Tibial nerve (tissue), 4 donors: ENCODE measurements at places on chromosomes 5 and 9.

DNA sequence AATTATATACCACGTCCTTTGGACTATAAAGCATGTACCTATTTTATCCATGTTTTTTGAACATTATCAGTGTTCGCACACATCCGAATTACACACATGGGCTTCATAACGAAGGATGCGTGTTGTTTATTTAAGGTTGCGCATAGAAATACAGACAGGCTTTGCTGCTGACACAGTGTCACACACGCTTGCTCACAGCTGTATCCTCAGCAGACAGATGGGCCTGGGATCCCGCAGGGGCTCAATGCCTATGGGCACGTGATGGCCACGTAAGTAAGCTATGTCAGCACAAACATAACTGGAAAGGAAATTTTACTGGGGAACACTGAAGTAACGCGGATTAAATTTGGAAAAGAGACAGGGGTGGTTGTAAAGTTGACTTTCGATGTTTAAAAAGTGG lies 76.6 kb downstream of the OTULIN start:
- peaks cover 3% of the 10 kb centered on the region for H3K4me1 ChIP-seq
- no peaks in the 10 kb centered on the region for H3K36me3 ChIP-seq
- no peak overlapping the region for H3K27ac ChIP-seq
- H3K27me3 ChIP-seq = no peaks in the 10 kb centered on the region
- no peak for DNase-seq

GRCh38 chr9:20658677-20659473 lies 25.2 kb upstream of the FOCAD start:
- H3K4me1 ChIP-seq = no peaks in the 10 kb centered on the region
- no peak for DNase-seq
- H3K27ac ChIP-seq = no peak overlapping the region
- H3K27me3 ChIP-seq = peaks cover 4% of the 10 kb centered on the region
- peak overlapping the region; percentile 13 for H3K4me3 ChIP-seq

DNA sequence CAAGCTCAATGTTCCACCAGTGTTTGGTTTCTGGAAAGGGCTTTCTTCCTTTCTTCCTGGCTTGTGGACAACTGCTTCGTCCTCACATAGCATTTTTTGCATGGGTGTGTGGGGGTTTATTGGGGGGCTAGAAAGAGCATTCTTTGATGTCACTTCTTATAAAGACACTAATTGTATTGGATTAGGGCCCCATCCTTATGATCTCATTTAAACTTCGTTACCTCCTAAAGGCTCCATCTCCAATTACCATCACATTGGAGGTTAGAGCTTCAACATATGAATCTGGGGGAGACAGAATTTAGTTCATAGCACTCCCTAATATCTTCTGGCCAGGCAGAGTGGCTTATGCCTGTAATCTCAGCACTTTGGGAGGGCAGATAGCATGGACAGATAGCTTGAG lies 6.1 kb upstream of the MACROH2A1 start:
- H3K27ac ChIP-seq = no peak overlapping the region
- no peak overlapping the region for H3K4me3 ChIP-seq
- H3K36me3 ChIP-seq = no peaks in the 10 kb centered on the region
- no peaks in the 10 kb centered on the region for H3K27me3 ChIP-seq

DNA sequence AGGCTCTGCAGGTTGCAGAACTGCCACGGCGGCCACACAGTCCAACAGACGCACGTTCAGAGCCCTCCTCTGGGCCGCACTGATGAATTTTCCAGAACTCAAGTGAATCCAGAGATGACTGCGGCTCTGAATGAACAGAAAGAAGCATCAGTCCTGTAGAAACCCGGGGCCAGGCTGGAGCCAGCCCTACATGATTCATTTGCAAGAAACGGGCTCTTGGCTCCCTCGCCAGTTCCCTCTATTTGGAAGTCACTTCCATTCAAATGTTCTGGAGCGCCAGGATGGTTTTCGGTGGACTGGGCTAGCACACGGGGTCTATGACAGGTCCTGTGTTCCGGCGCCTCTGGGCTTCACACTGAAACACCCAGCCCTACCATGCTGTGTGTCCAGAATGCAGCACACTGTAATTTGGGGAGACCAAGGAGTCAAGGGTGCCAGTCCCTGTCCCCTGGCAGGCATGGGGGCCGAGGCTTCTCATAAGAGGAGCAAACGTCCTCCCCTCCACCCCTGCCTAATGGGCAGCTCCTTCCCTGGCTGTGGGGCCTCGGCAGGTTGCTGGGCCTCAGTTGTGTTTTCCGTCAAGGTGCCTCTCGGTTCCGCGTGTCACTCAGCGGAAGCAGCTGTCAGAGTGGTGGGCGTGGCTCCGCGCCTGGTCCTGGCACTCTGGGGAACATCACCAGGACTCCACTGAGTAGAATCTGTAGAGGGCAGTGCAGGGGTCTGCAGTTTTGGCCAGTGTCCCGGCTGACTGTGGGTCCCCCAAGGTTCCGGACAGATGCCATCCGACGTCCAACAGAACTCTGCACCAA lies 18.1 kb upstream of the COL5A1 start:
- H3K27ac ChIP-seq = no peak overlapping the region
- H3K36me3 ChIP-seq = no peaks in the 10 kb centered on the region
- H3K27me3 ChIP-seq = no peaks in the 10 kb centered on the region
- no peaks in the 10 kb centered on the region for H3K4me1 ChIP-seq
- no peak overlapping the region for H3K4me3 ChIP-seq
- no peak for DNase-seq

- no peak overlapping the region for H3K27ac ChIP-seq
- DNase-seq = no peak
- H3K4me3 ChIP-seq = peak overlapping the region; percentile 51
- H3K36me3 ChIP-seq = no peaks in the 10 kb centered on the region
- H3K4me1 ChIP-seq = peaks cover 7% of the 10 kb centered on the region
These were observed 1.9 kb upstream of the IL13 start for GRCh38 chr5:132655821-132656773.

DNA sequence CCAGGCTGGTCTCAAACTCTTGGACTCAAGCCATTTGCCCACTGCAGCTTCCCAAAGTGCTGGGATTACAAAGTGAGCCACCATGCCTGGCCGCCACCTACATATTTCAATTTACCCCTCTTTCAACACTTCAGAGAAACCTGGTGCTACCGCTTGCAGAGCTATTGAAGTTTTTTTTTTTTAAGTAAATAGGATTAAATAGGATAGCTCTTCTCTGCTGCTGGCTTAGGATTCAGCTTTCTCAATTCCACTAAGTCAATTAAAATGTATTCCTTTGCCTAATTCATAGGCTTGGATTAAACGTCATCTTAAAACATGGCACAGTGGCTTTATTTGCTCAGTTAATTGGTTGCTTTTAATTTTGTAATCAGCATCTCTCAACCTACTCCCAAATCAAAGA lies 41.0 kb downstream of the KIAA1191 start:
- H3K4me1 ChIP-seq = no peaks in the 10 kb centered on the region
- no peak overlapping the region for H3K4me3 ChIP-seq
- no peak for DNase-seq
- no peaks in the 10 kb centered on the region for H3K27me3 ChIP-seq
- peaks cover 54% of the 10 kb centered on the region for H3K36me3 ChIP-seq

GRCh38 chr9:34891386-34891785 lies 66.7 kb upstream of the PHF24 start:
- H3K4me1 ChIP-seq = no peaks in the 10 kb centered on the region
- no peak for DNase-seq
- no peak overlapping the region for H3K27ac ChIP-seq

- no peaks in the 10 kb centered on the region for H3K4me1 ChIP-seq
- H3K4me3 ChIP-seq = no peak overlapping the region
- no peaks in the 10 kb centered on the region for H3K27me3 ChIP-seq
- H3K27ac ChIP-seq = no peak overlapping the region
- no peaks in the 10 kb centered on the region for H3K36me3 ChIP-seq
These were observed 79.4 kb downstream of the GAS1 start for GRCh38 chr9:86867804-86868313.

DNA sequence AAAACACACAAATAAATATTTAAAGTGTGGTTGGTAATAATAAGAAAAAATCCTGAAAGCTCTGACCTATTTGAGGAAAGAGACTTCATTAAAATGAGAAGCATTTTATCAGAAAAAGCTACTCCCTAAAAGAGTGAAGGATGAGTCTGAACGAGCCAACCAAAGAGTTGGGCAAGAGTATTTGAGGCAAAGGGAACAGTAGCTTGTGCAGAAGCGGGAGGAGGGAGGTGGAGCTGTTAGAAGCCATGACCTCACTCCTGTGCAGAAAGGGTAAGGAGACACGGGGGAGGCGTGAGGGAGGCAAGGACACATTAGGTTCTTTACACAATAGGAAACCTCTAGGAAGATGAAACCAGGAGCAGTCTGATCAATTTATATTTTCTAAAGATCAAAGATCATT lies 29.4 kb downstream of the SH3RF2 start:
- H3K4me3 ChIP-seq = no peak overlapping the region
- H3K36me3 ChIP-seq = no peaks in the 10 kb centered on the region
- no peak for DNase-seq
- no peaks in the 10 kb centered on the region for H3K27me3 ChIP-seq
- H3K27ac ChIP-seq = no peak overlapping the region
- H3K4me1 ChIP-seq = no peaks in the 10 kb centered on the region

DNA sequence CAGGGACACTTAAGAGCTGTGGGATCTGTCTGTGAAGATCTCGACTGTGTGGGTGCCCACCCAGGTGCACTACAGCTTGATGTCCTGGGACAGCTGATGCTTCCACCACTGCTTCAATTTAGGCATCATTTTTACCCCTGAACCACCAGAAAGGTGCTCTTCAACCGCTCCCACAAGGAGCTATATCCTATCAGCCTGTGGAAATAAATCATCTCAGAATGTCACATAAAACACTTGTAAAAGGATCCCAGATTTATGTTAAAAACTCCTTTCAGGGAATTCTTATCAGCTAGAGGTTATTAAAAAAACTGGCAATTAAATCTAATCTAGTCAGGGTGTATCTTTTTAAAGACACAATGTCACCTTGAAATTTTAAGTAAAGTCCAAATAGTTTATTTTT lies 82.7 kb upstream of the PCA3 start:
- H3K27ac ChIP-seq = no peak overlapping the region
- H3K36me3 ChIP-seq = no peaks in the 10 kb centered on the region
- H3K4me1 ChIP-seq = no peaks in the 10 kb centered on the region
- no peak for DNase-seq
- no peaks in the 10 kb centered on the region for H3K27me3 ChIP-seq

- H3K27ac ChIP-seq = no peak overlapping the region
- H3K36me3 ChIP-seq = no peaks in the 10 kb centered on the region
- H3K27me3 ChIP-seq = no peaks in the 10 kb centered on the region
These were observed 348.0 kb downstream of the SEMA5A start for GRCh38 chr5:9197881-9198260.

DNA sequence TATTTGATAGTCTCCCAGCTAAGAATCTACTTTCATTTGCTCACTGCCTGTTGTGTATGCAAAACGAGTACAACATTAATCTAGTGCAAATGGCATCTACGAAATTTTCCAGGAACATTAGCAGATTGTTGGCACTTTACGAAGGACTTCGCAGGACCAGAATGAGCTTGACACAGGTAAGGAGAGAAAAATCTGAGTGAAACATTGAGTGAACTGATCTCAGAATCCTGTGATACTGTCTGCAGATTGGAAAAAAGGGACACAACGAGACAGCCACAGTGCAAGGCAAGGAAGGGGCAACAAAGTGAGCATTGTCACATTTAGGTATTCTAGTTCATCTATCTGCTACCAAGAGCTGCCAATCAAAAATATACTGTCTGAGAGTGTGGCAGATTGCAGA lies 350.5 kb downstream of the ZNF608 start:
- DNase-seq = no peak
- H3K36me3 ChIP-seq = no peaks in the 10 kb centered on the region
- H3K27me3 ChIP-seq = no peaks in the 10 kb centered on the region

DNA sequence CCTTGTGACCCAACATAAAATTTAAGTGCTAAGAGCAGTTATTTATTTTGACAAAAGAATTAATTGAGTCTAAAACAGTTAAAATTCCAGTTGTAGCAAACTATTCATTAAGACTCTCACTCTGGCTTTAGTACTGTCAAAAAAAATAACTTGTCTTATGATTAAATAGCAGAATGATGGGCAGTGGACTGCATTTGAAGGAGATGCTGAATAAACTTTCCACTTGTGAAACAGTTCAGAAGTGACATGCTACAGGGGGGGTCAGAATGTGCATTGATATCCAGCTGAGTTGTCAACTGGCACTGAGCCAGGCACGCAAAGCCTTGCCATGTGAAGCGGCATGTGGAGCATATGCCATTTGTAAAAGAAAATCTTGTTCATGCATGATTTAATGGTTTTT lies 76.0 kb downstream of the FCHO2 start:
- H3K4me1 ChIP-seq = no peaks in the 10 kb centered on the region
- H3K27me3 ChIP-seq = no peaks in the 10 kb centered on the region
- no peak overlapping the region for H3K27ac ChIP-seq
- no peak overlapping the region for H3K4me3 ChIP-seq

DNA sequence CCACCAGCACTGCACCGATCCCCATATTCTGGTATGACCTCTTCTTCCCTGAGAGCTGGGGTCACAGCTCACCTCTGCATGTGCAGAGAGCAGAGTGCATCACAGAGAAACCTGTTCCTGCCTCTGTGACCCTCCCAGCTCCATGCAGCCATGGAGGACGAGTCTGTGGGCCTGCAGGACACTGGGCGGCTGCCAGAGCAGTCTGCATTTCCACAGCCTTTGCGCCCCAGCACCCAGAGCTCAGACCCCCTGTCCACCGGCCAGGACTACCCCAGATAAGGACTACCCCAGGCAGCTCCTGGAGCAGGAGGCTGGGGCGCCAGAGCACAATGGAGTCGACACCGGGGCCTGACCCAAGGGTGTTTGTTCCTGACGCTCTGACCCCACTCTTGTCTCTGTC lies 308.1 kb upstream of the IRX1 start:
- H3K4me1 ChIP-seq = no peaks in the 10 kb centered on the region
- no peak for DNase-seq
- H3K27me3 ChIP-seq = no peaks in the 10 kb centered on the region
- H3K4me3 ChIP-seq = no peak overlapping the region
- no peak overlapping the region for H3K27ac ChIP-seq

- H3K4me1 ChIP-seq = peaks cover 22% of the 10 kb centered on the region
- DNase-seq = no peak
- H3K36me3 ChIP-seq = no peaks in the 10 kb centered on the region
- H3K27me3 ChIP-seq = no peaks in the 10 kb centered on the region
These were observed 20.3 kb upstream of the RNF20 start for GRCh38 chr9:101513351-101513750.

DNA sequence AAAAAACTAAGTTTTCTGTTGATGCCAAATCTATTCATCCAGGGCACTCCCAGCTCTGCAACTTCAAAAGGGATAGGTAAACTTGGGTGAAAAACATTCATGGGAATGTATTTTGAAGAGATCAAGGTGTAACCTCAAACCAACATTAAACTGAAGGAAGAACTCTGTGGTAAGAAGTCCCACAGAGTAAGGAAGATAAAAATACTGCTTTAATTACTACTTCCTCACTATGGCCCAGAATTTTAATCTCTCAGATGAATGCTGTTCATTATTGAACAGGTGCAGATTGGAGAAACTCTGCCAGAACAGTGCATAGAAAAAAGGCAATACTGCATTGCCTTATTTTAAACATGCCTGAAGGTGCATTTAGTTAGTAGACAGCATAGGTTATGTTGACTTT lies 37.6 kb upstream of the ANXA1 start:
- no peak overlapping the region for H3K4me3 ChIP-seq
- H3K27me3 ChIP-seq = no peaks in the 10 kb centered on the region
- H3K27ac ChIP-seq = no peak overlapping the region
- peaks cover 4% of the 10 kb centered on the region for H3K4me1 ChIP-seq
- no peaks in the 10 kb centered on the region for H3K36me3 ChIP-seq

GRCh38 chr5:137758121-137758520 lies 4.0 kb upstream of the HNRNPA0 start:
- no peaks in the 10 kb centered on the region for H3K27me3 ChIP-seq
- H3K27ac ChIP-seq = no peak overlapping the region
- no peaks in the 10 kb centered on the region for H3K4me1 ChIP-seq
- no peak for DNase-seq
- H3K4me3 ChIP-seq = no peak overlapping the region
